Activated CD4-positive, CD25-positive, alpha-beta regulatory T cell treated with anti-CD3 and anti-CD28 coated beads, Interleukin-2, amount 50 U/mL, for 72 hours (primary cell): ENCODE measurements at places on chromosomes 7 and 10.
A peak's percentile ranks its signal among the peaks of the same experiment; 100 is the strongest.

GRCh38 chr10:53601260-53601875, 828.8 kb upstream of the MBL2 start:
- DNase-seq, result no peak

GRCh38 chr10:127194599-127194998, 1.8 kb downstream of the INSYN2A start:
- no peak for DNase-seq

DNA sequence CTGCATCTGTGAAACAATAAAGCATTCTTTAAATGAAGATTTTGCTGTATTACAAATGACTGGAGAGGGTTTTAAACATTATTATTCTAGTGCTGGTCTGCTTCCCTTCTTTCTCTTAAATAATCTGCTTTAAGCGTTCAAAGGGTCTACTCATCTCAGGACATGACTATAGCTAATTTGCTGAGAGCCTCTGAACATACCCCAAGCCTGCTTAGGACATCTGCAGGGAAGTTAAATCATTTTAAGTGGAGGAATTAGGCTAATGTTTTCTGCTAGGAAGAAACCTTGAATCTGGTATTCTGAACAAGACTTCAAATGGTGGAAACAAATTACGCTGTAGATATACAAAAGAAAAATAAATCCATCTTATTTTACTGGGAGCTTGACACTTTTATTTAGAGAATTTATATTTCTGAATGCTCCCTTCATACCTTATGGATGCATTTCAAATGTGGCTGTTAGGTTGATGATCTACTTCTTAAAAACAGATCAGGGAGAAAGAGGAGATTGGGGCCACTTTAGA, 124.4 kb upstream of the ITGB1 start:
- no peak for DNase-seq

GRCh38 chr7:89757910-89758309, 396.4 kb upstream of the STEAP1 start:
- DNase-seq, result no peak

- no peak for DNase-seq
Observed at GRCh38 chr10:48634198-48634983, 29.5 kb upstream of the ARHGAP22 start.

GRCh38 chr7:43648473-43649406, 65.8 kb downstream of the STK17A start:
- DNase-seq, result peak; percentile 53

GRCh38 chr10:48683868-48684267, 805 bp upstream of the WDFY4 start:
- no peak for DNase-seq

DNA sequence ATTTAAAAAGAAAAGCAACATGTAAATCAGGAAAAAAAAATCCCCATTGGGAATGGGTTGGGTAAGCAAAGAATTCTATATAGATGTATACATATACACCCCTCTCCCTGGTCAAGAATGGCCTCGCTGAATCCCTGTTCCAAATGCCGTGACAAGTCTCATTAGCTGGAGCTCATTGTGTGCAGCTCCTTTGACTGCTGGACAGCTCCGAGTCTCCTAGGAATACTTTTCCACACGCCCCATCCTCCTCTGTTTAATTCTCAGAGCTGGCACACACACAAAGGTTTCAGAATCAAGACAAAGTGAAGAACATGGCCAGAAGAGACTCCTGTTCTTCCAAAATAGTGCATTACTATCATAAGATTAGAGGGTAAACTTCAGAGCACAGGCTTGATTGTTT, 130.9 kb upstream of the MKLN1 start:
- DNase-seq, result no peak
